ENCODE measurements at places on chromosomes 2 and 18.
A peak's percentile ranks its signal among the peaks of the same experiment; 100 is the strongest.

GRCh38 chr18:48942086-48942485 lies 8.7 kb downstream of the SMAD7 start:
- DNase-seq, result no peak

DNA sequence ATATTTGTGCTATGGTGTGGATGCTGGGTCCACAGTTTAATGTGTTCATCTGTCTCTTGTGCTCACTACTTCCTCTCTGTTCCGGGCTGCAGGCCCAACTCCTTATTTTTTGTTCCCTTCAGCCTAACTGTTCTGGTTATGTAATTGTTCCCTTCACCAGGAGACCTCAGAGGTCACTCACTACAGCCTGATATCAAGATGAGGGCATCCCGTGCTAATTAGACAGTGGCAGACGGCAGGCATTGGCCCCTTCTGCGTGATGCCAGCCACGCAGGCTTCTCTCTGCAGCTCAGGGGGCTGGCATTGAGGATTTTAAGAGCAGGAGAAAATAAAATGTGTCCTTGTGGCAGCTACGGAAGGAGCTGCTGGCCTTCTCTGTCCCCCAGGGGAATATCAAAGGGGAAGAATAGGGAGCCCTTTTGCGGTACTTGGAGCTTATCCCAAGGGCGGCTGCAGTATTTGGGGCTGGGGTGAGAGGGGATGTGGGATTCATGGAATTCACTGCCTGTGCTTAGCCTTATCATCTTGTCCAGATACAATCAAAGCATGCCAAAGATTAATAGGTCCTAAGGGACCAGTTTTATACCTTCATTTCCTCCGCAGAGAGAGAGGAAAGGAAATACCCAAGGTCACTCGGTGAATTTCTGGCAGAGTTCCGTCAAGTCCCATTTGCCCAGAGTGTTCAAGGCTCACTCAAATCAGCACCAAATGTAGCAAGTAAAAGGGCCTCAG lies 53.3 kb upstream of the TRIB2 start:
- no peak for DNase-seq

GRCh38 chr2:218230882-218231281 lies 13.9 kb downstream of the ARPC2 start:
- DNase-seq, result no peak

- DNase-seq, result no peak
These were observed 22.7 kb upstream of the TFPI start for GRCh38 chr2:187576906-187577305.

GRCh38 chr2:31203916-31204315 lies 13.4 kb downstream of the CAPN14 start:
- DNase-seq, result no peak

DNA sequence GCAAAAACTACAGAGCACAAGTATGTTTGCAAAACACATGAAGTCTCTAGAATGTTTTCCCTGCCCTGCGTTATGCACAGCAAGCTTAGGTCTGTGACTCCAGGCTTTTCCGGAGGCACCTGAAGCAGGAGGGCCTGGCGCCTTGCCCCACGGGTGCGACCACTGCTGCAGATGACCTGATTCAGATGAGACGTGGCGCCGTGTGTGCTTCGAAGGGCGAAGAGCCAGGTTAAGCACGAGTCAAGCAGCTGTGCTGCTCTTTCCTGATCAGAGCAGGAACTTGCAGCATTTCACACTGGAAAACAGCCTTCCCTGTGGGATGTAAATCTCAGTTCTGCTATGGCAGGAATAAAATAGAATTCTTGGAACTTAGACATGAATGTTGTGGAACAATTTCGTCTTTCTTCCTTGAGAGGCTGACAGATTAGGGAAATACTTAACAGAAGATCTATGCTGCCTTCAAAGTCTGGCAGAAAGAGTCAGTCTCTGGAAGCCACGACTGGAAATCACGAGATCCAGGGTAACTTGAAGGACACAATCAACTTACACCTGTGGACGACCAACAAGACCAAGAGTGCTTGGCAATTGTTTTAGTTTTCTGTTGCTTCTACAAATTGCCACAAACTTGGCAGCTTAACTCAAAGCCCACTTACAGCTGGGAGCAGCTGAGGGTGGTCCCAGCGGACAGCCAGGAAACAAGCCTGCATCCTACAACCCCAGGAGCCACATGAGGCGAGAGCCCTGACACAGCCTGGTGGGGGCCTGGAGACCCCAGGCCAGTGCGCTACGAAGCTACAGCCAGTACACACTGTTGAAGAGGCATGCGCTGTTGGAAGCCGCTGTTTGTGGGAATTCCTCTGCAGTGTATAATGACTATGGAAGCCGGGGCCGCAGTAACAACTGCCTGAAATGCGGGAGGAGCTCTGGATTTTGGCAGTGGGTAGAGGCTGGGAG lies 42.9 kb downstream of the EIPR1 start:
- no peak for DNase-seq

GRCh38 chr18:75638776-75639471 lies 211.4 kb upstream of the SMIM21 start:
- DNase-seq, result no peak

DNA sequence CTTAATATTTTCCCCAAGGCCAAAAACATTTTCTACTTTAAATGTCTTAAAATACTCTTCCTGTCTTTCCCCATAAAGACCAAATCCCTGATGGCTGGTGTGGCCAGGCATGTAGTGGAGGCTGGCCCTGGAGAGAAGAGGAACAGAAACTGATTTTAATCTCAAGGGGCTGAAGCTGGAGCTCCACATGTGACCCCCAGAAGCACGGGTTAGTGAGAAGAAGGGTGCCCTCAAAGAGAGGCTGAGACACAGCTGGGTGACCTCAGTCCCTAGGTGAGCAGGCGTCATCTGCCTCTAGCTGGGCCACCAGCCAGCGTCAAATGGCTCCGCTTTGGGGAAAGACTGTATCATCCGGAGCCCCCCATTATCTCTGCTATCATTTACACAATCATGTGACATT lies 19.3 kb upstream of the TMEM18 start:
- no peak for DNase-seq

DNA sequence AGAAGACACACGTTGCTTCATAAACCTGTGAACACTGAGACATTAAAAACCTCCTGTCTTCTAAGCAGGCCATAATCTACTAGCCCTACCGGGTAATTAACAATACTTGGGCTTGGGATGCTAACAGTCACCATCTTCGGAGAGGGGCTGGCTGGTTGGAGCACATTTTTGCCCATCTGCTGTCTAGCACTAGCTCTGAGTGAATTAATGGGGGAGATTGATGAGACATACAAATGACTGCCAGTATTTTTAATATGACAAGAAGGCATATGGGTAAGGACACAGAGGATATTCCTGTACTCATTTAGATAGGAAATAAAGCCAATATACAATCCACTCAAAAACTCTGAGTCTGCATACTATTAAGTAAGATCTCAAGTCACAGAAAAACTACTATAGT lies 651.6 kb upstream of the SOX11 start:
- no peak for DNase-seq

- no peak for DNase-seq
These were observed 539.0 kb downstream of the ARHGAP15 start for GRCh38 chr2:143668234-143668633.

GRCh38 chr2:33029926-33030325 lies 83.2 kb downstream of the LTBP1 start:
- no peak for DNase-seq

DNA sequence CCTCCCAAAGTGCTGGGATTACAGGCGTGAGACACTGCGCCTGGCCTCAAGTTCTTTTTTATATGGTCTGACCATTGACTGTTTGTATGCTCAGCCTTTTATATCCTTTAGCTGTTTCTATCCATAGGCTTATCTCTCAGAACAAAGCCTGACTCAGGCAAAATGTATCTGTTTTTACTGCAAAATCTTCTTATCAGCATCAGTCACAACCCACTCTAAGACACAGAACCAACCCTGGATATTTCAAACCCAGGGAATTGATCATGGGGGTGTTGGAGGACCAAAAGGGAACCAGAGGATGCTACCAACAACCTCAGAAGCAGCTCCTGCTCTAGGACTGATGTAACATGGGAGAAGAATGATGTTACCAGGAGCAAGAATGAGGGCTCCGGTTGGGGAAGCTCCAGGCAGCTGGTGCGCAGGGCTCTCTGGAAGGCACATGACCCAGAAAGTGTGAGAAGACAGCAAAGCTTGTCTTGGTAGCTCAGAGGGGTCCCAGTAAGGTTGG lies 75.3 kb upstream of the NCK2 start:
- DNase-seq, result no peak

DNA sequence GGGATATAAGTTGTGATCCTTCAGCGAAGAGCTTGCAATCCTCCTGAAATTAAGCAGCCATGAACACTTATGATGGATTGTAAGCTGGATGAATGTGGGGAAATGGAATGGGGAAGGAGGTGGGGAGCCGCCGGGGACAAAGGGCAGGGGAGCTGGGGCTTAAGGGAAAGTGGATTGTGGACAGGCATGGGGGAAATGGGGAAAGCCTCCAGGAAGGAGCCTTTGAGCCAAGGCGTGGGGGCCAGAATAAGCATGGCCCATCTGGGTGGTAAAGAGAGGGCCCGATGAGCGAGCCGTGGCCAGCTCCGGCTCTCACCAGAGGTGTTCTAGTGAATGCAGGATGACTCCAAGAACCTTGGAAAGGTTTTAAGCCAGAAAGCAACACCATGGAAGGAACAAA lies 124.0 kb downstream of the SMAD7 start:
- no peak for DNase-seq

DNA sequence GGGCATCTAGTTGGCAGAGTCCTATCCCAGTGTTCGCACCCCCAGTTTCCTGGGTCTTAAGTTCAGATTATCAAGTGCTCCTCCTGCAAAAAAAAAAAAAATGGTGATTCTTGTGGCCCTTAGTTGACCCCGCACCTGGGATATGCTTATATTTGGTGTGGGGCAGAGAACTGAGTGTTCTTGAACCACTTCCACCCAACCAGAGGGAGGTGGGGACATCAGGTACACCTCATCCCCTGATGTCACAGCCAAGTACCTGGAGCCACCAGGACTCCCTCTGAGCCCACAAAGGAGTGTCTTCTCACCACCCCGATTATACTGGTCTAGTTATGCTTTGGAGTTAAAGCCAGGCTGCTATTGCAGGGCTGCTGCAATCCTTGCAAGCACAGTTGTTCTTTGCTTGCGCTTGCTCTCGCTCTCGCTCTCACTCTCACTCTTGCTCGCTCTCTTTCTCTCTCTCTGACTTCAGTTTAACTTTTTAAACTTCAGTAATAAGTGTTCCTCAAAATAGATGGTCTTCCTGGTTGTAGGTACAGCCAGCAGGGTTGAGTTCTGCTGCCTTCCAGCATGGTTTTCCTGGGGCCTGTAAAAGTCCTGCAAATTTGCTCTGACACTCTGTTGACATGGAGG lies 265.7 kb downstream of the NEDD4L start:
- no peak for DNase-seq

- DNase-seq, result no peak
These were observed 116.5 kb upstream of the FOSL2 start for GRCh38 chr2:28276076-28276618.

GRCh38 chr2:60964651-60965498 lies 52.6 kb upstream of the PEX13 start:
- DNase-seq, result no peak

DNA sequence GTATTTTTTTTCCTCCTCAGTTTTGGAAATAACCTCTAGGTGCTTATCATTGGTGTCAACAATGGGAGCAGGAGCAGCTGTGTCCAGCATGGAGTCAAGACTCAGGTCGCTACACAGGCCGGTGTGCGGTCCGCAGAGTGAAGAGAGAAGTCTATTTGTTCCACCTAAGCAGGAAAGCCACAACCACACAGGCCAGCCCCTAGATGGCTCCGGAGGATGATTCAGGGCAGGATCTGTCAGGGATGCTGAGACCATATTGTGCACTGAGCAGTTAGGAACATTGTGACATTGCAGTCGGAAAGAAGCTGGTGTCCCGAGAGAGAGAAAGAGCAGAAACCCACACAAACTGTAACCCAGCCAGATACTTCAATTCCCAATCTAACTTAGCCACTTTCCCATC lies 136.9 kb downstream of the GAREM1 start:
- no peak for DNase-seq

GRCh38 chr18:813172-814071 lies 1.4 kb upstream of the YES1 start:
- peak; percentile 42 for DNase-seq

DNA sequence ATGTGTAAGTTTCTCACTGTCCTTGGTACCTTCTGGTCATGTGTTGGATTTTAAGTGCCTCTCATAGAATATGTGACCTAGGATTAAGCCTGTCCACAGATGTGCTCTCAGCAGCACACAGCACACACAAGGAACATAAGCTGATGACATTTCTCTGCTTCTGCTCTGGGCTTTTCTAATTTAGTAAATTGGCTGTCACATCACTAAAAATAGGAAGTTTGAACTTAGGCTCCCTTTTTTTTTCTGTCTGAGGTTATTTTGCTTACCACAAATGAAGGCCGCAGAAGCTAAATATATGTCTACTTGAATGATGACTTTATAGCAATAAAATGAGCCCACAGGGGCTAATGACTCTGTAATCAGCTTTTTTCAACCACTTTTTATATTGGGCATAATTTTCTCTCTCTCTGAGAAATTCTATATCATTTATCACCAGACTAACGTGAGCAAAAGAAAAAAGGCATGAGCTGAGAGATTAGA lies 150.2 kb upstream of the KLHL14 start:
- DNase-seq, result no peak

DNA sequence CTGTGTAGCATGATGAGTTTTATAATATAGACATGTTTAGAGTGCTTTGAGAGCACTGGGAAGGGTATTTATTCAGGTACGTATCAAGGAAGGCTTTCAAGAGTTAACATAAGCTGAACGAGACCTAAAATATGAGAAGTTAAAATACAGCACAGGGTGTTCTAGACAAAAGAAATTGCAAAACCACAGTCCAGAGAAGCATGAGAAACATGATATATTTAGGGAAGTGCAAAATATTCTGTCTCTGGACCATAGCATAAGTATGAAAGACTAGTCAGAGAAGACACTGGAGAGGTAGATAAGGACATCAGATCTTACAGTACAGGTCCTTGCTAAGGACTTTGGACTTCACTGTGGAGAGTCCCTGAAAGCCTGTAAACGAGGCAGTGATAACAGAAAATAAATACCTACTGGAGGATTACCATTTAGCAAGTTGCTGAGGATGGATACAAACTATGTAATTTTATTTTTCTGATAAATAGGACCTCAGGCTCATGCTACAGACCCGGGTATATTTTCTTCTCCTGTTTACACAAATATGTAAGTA lies 43.7 kb downstream of the FSIP2 start:
- no peak for DNase-seq

DNA sequence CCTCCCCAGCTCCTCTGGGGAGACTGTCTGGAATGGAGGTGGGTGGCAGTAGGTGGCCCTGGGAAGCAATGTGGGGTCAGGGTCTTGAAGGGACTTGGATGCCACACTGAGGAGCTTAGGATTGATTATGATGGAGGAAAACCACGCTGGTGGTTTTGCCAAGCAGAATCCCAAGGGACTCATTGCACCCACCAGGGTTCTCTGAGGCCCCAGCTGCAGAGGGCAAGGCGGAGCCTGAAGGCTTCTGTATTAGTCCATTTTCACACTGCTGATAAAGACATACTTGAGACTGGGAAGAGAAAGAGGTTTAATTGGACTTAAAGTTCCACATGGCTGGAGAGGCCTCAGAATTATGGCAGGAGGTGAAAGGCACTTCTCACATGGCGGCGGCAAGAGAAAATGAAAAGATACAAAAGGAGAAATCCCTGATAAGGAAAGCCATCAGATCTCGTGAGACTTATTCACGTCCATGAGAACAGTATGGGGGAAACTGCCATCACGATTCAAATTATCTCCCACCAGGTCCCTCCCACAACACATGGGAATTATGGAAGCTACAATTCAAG lies 87.2 kb upstream of the YWHAQ start:
- no peak for DNase-seq

GRCh38 chr2:229313591-229313990 lies 42.5 kb upstream of the PID1 start:
- DNase-seq, result no peak

Measured in stimulated activated CD8-positive, alpha-beta memory T cell treated with anti-CD3 and anti-CD28 coated beads, Interleukin-2, amount 100 ng/mL, for 1 hour (primary cell).